WTC11 (cell line): ENCODE measurements at places on chromosomes 12 and 14.
A peak's percentile ranks its signal among the peaks of the same experiment; 100 is the strongest.

GRCh38 chr12:122141911-122142725 is 31.9 kb downstream of the IL31 start:
- no peak for DNase-seq

DNA sequence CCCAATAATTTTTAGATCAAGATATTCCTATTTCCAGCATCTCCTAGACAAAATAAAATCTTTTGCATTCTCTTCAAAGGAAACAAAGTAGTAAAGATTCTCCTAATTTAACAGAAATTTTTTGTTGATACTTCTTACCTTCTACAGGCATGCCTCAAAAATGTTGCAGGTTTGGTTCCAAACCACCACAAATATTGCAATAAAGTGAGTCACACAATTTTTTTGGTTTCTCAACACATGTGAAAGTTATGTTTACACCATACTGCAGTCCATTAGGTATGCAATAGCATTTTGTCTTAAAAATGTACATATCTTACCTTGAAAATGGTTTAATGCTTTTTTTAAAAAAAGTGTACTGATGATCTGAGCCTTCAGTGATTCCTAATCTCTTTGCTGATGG is 65.6 kb upstream of the USP15 start:
- no peak for DNase-seq

DNA sequence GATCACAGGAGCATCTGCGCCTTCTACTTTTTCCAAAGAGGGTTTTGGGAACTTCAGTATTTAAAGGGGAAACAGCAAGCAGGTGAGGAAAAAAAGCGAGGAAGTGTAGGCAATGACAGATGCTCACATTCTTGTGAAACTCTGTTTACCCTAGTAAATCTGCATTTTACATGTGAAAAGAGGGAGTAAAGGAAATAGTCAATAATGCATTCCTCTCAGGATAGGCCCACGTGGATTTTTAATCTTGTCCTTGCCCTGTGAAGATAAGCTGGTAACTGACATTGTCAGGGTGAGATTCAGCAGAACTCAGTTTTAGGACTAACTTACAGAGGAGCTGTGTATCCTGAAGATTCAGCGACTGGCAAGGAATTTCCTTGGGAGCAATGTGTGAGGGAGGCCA is 1119.2 kb upstream of the TMEM132C start:
- no peak for DNase-seq

- DNase-seq: no peak
These were observed 1.3 kb downstream of the TEAD4 start for GRCh38 chr12:2960390-2960956.

DNA sequence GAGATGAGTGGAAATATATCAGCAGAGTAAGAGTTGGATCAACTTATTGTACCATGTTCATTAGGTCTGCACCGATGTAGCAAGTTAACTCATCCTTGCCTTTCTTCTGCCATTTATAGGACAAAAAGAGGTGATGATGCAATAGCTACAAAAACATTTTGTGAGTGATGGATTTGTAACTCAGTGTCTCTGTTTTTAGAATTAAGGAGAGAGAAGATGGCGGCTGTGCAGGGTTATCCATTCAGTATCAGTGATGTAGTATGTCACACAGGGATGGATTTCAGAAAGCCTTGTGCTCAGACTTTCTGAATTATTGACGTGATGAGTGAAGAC is 62.1 kb upstream of the GNPNAT1 start:
- no peak for DNase-seq

DNA sequence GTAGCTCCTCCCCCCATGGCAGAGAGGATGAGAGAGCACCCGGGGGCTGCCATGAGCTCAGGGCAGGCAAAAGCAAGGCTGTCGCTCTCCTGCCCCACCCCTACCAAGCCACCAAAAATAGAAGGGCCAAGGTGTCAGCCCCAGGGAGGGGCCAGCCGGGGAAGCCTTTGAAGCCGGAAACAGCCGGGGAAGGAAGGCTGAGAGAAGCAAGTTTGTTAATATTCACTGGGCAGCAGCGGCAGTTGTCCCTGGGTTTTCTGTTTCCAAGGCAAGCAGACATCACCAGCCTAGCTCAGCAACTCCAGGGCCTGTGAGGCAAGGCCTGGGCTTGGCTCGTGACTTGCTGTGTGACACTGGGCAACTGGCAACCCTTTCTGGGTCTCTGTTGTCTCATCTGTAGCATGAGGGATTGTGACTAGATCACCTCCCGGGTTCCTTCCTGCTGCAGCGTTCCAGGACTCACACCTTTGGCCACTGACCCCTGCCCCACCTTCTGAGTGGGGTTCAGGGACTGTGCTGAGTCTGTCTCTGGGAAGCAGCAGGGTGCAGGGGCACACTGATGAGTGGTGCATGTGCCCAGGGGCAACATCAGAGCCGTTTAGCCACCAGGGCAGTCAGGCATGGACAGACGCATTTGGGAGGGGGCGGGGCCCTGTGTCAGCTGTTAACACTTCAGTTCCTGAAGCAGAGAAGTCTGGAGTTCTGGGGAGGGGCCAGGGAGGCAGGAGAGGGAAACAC is 24.3 kb downstream of the SYNDIG1L start:
- DNase-seq: peak; percentile 70

- no peak for DNase-seq
These were observed 470.3 kb downstream of the VRK1 start for GRCh38 chr14:97267509-97267908.

GRCh38 chr12:116226026-116226425 is 51.5 kb downstream of the MED13L start:
- DNase-seq: no peak

DNA sequence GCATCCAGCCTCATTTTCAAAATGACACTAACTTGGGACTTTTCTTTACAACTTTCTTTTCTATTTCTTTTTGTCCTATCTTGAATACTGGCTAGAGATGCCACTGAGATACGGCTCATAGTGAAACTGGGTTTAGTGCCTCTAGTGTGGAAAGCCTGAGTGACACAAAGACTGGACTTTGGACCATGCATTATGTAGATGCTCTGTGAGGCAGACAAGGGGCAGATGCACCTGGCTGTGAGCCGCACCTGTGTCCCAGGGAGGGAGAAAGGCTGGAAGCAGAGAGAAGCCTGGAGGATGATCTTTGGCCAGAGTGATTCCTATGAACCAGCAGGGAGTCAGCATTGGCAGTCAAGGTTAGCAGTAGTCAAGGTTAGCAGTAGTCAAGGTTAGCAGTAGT is 852.3 kb upstream of the TMEM132C start:
- no peak for DNase-seq

GRCh38 chr14:37932481-37932880 is 275.2 kb upstream of the SSTR1 start:
- no peak for DNase-seq
